ENCODE measurements at places on chromosomes 2 and 18. TPM values are rescaled to one million over a fixed set of nuclear protein-coding genes. Genes with fewer than 3 reads are reported as not detected.

DNA sequence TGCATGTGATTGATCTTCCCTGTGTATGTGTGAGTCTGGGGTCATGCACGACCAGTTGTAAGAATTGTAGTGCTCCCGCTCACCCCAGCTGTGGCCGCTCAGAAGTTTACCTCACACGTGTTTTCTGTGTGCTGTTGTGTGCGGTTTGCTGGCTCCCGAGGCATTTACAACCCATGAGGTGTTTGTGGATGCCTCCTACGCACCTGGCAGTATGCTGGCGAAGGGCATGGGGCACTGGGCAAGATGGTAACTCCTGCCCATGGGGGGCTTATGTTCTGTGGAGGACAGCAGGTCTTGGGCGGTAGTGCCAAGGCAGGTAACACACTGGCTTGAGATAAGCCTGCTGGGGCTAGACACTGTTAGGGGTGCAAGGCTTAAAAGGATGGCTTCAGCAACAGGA lies 102.6 kb upstream of the HS6ST1 start:
- no peaks in the 10 kb centered on the region for H3K4me1 ChIP-seq
- H3K27ac ChIP-seq, result no peak overlapping the region
- H3K27me3 ChIP-seq, result no peaks in the 10 kb centered on the region
- no peak overlapping the region for H3K4me3 ChIP-seq
- peak; percentile 16 for DNase-seq

The SP9 gene
- not detected for total RNA-seq

The NETO1 gene
- total RNA-seq, result 5.9 TPM

The RABL2A gene
- 11.4 TPM for total RNA-seq

DNA sequence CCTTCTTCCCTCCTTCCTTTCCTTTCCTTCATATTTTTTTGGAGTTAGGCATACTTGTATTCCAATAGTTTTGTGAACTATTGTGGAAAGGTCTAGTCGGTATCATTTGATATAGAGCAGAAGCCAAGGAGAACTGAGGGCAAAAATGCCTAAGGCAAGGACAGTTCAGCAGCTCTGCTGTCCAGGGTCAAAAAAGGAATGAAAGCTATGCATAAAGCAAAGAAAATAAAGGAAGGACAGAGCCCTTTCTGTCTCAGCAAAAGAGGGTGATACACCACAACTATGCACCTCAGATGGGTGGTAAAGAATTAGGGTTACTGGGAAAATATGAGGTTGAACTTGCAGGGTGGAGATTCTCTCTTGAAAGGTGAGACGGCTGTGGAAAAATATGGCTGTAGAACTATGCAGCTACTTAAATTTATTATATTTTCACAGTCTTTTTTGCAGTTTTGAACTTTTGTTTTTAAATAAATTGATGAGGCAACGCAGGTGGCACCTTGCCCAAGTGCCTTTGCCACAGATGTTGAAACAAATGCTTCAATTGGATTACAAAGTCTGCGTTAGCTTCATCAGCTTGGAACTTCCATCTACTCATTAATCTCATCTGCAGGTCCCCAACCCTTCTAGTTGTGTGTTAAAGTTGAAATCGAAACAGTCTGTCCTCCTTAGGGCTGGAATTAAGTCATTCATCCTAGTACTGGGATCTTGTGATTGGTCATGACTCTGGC lies 20.8 kb downstream of the LHCGR start:
- no peak overlapping the region for H3K4me3 ChIP-seq
- peaks cover 2% of the 10 kb centered on the region for H3K36me3 ChIP-seq
- no peak overlapping the region for H3K27ac ChIP-seq
- H3K4me1 ChIP-seq, result peaks cover 6% of the 10 kb centered on the region
